ENCODE measurements at places on chromosomes 4 and X.

DNA sequence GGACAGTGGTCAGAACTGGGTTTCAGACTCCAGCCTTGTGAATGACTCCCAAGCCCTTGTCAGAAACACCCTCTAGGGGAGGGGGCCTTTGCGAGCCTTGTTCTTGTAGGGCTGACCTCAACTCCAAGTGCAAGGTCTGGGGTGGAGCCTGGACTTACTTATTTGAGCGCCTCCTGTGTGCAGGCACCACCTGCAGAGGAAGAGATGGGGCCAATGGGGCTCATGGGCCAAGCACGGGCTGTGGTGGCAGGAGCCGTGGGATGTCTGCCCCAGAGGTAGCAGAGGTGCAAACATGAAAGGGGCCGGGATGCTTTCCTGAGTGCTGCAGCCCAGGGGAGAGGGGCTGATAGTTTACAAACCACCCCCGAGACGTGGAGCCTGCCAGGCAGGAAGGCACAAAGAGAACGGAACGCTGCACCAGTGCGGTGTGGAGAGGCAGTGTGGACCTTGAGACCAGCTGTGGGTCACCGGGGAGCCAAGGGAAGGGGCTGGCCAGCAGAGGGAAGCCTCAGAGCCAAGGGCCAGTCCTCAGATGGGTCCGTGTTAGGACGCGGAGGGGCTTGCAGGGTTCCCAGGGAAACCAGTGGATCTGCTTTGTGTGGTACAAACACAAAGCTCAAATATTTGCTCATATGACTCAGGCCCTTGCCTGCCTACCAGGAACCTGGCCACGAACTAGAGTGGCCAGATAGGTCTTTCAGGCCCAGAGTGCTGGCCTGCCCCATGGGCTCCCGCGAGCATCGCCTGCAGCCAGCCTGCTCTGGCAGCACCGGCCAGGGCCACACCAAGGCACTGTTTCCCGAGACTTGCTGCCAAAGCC is 8.7 kb upstream of the TADA2B start:
- no peak for DNase-seq

GRCh38 chrX:16953606-16954211 is 7.3 kb downstream of the REPS2 start:
- DNase-seq, result no peak

DNA sequence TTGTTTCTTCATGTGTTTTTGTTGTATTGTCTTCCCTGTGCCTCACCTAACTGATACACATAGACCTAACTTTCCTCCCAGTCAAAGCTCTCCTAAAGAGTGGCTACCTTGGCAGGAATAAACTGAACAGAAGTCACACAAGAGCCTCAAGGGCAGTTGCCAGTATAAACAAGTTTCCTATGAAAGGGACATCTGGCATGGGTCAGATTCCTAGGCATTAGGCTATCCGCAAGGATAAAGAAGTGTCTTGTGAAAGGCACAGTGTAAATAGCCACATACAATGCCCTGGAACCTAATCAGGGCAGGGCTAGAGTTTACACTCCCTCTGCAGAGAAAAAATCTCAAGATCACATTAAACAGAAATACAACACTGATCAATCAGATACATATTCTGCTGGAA is 220.8 kb downstream of the SPANXN3 start:
- no peak for DNase-seq

GRCh38 chrX:45788941-45789348 is 588.3 kb upstream of the DIPK2B start:
- no peak for DNase-seq

- no peak for DNase-seq
Measured at GRCh38 chr4:159545556-159545955, 442.7 kb downstream of the RAPGEF2 start.

DNA sequence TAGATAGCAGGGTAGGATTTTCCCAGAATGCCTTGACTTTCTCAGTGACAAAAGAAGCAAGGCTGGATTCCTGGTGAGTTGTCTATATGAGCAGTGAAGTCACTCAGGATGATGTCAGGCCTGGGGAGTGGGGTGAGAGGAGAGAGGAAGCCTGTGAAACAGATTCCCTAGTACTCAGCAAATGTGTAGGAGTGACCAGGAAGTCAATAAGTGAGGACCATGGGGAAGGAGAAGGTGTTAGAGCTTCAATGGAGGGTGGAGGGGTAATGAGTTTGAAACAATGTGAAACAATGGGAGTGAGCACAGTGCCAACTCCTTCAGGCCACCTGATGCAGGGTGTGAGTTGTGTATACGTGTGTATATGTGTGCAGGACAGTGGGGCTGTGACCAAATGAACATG is 2.4 kb upstream of the SLC9A6 start:
- DNase-seq, result no peak

- no peak for DNase-seq
Measured at GRCh38 chrX:65668377-65669310, 1.2 kb downstream of the MSN start.
